Common myeloid progenitor, CD34-positive (primary cell): ENCODE measurements at places on chromosomes 5 and 9.

DNA sequence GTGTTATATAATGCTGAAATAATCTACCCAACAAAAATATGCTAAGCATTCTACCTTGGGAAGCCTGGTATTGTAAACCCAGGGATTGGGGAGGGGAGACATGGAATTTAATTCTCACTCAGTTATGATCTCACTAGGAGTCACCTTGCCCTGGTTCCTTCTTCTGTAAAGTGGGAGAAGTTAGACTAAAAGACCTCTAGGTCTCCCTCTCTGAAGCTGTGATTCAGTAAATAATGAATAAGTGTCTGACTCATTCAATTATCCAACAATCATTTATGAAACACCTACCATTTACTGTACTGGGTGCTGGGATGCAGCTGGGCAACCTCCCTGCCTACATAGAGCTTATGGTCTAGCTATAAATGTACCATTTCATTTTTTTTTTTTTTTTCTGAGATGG lies 20.2 kb upstream of the SPARC start:
- no peak for DNase-seq

DNA sequence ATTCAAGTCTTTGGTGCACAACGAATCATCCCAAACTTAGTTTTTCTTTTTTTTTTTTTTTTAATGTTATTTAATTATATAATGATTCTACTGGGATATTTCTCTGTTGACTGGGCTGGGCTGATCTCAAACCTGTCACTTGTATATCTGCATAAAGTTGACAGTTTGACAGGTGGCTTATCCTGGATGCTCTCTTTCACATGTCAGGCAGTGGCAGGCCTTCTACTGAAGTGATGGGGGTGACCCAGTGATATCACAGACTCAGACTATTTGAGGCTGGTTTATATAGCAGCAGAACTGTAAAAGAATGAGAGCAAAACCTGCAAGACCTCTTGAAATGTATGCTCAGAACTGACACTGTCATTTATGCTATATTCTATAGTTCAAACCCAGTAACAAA lies 1813.5 kb upstream of the CDH6 start:
- DNase-seq: no peak

GRCh38 chr5:151086905-151087360 lies 6.1 kb upstream of the TNIP1 start:
- peak; percentile 80 for DNase-seq

GRCh38 chr5:166594567-166594966 lies 1696.9 kb upstream of the WWC1 start:
- DNase-seq: peak; percentile 26

DNA sequence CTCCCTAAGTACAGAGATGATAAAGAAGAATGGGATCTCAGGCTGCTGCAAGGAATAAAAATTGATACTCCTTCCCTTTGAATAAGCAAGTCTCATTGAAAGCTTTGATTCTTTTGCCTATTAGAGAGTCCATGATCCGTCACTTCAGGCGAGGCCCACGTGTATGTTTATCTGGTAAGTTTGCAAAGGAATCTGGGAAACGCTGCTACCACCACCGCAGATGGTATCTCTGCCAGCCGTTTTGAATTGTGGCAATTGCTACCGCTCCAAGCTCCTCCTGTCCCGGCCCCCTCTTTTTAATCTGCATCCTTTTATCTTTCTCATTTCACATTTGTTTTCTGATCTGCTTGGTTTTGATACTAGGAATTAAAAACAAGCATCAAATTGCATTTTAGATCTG lies 42.9 kb upstream of the GRIA1 start:
- DNase-seq: no peak

DNA sequence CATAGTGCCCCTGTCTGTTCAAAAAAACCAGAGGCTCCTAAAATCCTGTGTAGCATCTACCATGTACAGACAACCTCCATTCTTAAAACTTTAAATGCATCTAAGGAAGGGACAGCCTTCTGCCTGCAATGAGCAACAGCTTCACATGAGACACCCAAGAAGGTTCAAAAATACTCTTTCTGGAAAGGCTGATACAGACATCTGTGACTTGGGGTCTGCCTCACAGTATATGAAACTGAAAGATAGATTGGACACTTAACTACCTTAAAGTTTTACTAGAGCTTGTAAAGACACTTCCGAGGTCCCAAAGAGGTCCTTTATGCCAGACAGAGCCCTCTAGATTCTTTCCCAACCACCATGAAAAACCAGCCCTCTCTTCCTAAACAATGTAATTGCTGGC lies 28.2 kb upstream of the CATSPER3 start:
- no peak for DNase-seq

- DNase-seq: no peak
Observed at GRCh38 chr9:121608168-121608853, 43.1 kb upstream of the DAB2IP start.

GRCh38 chr9:93620041-93620506 lies 43.7 kb downstream of the PHF2 start:
- no peak for DNase-seq

DNA sequence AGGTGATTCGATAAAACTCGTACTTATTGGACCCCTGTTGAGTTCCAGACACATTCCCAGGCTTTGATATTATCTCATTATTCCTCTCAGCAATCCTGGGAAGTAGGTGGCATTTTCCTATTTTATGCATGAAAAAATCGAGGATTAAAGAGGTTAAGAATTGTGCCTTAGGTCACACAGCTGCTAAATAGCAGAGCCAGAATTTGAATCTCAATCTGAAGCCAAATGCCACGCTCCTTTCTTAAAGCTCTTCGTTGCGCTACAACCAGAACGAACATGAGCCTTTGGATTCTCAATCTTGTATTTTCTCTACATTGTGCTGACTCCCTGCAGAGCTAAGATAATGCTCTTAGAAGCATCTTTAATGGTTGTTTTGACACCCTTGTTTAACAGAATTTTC lies 527.8 kb upstream of the TLE4 start:
- no peak for DNase-seq

DNA sequence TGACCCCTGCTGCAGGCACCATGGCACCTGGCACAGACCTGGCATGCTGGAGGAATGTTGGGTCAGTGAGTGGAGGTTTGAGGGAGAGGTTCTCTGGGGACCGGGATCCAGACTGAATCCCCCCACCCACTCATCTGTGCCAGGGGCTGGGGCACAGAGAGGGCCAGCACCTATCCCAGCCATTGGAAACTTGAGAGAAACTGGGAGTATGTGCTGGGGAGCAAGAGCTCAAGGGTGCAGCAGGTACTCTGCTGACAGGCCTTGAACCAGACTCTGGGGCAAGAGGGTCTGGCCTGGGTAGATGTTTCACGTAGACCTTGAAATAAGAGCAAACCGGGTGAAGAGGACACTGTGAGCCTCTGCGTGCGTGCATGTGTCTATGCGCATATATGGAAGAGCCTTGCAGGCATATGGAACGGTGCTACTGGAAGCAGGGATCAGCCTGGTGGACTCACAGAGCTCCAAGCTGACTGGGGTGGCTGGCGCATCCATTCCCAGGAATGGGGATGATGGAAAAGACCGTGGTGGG lies 8.8 kb downstream of the FGF18 start:
- DNase-seq: no peak

- DNase-seq: no peak
Observed at GRCh38 chr5:41218929-41219657, 5.8 kb upstream of the C6 start.

DNA sequence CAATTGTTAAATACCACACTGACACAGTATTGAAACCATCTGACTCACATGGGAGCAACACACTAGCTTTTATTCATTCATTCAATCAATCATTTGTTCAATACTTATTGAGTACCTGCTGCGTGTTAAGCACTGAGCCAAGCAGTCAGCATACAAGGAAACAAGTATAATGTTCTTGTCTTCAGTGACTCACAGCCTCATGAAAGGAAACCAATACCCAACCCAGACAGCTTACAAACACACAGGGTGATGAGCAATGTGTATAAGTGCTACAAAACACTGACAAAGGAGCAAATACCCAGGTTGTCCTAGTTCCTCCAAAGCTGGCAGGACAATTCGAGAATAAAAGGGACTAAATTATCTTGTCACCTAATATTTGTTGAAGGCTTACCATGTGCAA lies 67.6 kb upstream of the RASEF start:
- no peak for DNase-seq
